Mesenteric fat pad (tissue), 1 donor: ENCODE measurements at places on chromosomes 7 and 10.

GRCh38 chr7:131536361-131536849 is 20.0 kb downstream of the PODXL start:
- DNase-seq: no peak

GRCh38 chr7:44285561-44285960 is 39.8 kb downstream of the CAMK2B start:
- peak; percentile 18 for DNase-seq

DNA sequence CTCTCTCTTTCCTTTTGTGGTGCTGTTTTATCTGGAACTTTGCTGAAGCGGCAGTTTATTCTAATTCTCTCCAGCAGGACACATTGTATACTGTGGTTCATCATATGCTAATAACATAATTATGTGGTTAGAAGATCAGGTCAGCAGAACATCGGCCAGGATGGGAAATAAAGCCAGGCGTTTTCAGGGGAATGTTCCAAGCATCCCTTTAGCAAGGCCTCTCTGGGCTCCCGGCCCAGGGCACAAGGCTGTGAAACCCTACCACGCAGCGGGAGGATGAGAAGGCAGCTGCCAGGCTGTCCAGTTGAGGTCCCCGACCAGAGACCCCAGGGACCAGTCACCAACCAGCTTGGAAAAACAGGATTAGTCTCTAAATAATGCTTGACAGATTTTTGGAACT is 112.2 kb upstream of the GALNT17 start:
- no peak for DNase-seq

DNA sequence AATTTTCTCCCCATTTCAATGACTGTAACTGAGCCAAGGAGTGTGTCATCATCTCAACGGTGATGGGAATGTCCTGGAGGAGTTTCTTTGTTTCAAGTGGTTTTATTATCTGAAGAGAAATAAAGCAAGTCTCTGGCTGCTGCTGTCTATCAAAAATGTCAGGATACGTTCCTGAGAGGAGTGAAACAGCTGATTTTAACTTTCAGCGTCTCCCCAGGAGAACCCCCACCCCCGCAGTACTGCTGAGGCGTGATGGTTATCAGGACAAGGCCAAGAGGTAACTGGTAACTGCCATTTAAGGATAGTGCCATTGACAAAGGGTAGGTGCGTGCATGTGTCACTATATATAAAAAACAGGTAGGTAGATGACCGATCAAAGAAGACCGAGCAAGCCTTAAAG is 70.3 kb upstream of the LRGUK start:
- DNase-seq: no peak

- no peak for DNase-seq
These were observed 45.8 kb upstream of the SKAP2 start for GRCh38 chr7:26910221-26910620.

GRCh38 chr10:74194545-74194944 is 43.5 kb downstream of the ADK start:
- DNase-seq: no peak

DNA sequence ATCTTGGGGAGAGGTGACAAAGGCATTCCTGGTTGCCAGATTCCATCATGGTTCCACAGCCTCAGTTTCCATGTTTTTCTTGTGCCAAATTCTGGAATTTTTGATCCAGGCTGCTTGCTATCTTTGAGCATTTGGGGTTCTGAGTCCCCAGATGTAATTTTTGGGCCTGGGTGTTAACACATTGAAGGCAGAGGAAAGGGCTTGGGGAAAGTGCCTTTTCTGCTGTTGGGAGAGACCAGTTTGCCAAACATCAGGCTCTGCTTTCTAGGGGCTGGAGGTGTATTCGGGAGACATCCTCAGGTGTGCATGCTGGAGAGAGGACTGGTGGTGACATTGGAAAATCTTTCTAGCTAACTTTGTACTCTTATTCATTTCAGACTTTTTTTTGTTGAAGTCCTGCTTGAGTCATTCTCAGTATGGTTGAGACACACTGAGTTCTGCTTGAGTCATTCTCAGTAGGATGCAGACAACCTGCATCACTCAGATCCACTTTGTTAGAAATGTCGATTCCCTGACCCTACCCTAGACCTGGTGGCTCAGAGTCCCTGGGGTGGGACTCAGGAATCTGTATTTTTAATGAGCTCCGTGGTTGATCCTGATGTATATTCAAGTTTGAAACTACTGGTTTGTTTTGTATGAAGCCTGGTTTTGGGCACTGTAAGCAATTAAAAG is 101.0 kb downstream of the LRMDA start:
- no peak for DNase-seq

GRCh38 chr7:107486041-107486440 is 16.2 kb downstream of the GPR22 start:
- DNase-seq: no peak

- no peak for DNase-seq
These were observed 194.7 kb downstream of the GALNT17 start for GRCh38 chr7:71326595-71326994.

DNA sequence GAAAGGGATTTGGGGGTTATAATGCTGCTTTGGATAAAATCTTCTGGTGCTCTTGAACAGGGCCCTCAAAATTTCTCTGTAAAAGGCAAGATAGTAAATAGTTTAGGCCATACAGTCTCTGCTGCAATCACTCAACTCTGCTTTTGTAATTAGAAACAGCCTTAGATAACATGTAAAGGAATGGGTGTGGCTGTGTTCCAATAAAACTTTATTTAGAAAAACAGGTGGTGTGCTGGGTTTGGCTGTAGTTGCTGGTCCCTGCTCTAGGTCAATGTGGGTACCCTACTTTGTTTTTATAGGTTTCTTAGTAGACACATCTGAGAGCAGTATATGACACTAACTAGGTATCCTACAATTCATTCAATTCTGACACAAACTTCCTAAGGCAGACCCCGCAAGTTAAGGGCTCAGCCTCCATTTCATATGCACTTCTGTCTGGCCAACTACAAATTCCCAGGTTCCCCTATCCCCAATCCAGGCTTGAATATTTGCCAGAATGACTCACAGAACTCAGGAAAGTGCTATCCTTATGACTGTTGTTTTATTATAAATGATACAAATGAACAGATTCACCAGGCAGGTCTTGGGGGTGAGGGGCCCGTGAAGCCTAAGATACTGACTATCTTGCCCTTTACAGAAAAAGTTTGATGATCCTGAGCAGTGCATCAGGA is 349.9 kb downstream of the RPS24 start:
- no peak for DNase-seq

DNA sequence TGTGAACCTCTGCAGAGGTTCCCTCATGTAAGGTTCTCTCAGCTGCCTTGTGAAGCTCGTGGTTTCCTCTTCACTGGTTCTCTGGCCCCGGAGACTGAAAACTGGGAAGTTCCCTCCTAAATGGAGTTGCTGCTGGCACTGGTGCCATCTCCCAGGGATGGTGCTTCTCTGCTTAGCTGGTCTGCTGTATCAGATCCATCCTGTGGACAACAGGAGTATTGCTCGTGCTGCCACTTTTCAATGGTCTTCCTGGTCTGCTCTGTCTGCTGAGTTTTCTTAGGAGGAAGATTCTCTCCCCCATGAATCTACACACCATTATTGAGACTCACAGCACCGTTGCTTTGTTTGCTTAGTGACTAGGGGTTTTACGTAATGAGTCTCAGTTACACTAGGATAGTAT is 247.8 kb downstream of the OTUD1 start:
- DNase-seq: no peak

DNA sequence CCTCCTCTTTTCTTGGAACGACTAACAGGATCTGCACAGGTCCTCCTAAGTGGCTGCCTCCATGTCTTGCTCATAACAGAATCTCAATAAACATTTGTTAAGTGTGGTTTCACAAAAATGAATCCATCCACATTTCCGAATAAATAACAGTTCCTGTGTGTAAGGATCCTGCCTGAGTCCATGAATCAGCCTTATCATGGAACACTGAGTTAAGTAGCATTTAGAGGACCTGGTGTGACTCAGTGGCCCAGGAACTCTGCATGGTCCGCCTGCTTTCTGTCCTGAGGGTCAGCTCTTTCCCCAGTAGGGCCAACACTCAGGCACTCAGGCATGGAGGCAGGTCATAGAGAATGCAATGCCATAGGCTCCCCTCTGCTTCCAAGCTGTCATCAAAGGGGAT is 15.8 kb upstream of the C10orf90 start:
- DNase-seq: no peak

GRCh38 chr7:99090771-99091542 is 53.0 kb downstream of the SMURF1 start:
- DNase-seq: no peak

DNA sequence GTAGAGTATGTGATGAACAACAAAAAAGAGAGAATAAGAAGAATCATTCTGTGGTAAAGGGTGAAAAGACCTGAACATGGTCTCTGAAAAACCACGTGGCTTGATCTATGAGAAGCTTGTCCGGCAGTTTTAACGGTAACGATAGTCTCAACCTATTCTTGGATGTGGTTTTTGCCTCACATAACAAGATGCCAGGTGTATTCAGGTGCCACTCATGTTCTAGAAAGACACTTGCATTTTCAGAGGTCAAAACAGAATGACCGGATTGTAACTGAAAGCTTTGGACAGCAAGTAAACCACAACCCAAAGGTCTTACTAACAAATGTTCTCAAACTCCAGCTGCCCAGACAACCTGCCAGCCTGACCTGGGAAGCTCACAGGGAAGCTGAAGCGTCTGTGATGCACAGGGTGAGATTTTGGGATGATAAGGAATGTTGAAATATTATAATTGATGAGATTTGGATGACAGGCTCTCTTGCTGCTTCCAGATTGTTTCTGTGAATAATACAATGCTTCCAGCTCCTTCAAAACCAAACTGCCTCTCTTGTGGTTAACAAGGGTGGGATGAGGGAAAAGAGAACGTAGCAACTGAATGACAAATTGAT is 137.4 kb upstream of the GRB10 start:
- DNase-seq: no peak

GRCh38 chr7:130353196-130353595 is 8.6 kb downstream of the CPA5 start:
- no peak for DNase-seq
